ENCODE measurements at places on chromosomes 6 and 20.

- DNase-seq, result no peak
Observed at GRCh38 chr6:47376930-47377329, 67.2 kb upstream of the TNFRSF21 start.

GRCh38 chr6:165653196-165653595 is 9.8 kb downstream of the PDE10A start:
- no peak for DNase-seq

GRCh38 chr20:51345601-51346101 is 196.9 kb downstream of the NFATC2 start:
- no peak for DNase-seq

GRCh38 chr6:41733707-41734665 is 1.4 kb downstream of the TFEB start:
- peak; percentile 33 for DNase-seq

Data from fibroblast of skin of left quadriceps (primary cell).